Activated CD4-positive, alpha-beta T cell treated with anti-CD3 and anti-CD28 coated beads, Interleukin-2, amount 50 U/mL, for 24 hours (primary cell): ENCODE measurements at places on chromosomes 11 and 22.

DNA sequence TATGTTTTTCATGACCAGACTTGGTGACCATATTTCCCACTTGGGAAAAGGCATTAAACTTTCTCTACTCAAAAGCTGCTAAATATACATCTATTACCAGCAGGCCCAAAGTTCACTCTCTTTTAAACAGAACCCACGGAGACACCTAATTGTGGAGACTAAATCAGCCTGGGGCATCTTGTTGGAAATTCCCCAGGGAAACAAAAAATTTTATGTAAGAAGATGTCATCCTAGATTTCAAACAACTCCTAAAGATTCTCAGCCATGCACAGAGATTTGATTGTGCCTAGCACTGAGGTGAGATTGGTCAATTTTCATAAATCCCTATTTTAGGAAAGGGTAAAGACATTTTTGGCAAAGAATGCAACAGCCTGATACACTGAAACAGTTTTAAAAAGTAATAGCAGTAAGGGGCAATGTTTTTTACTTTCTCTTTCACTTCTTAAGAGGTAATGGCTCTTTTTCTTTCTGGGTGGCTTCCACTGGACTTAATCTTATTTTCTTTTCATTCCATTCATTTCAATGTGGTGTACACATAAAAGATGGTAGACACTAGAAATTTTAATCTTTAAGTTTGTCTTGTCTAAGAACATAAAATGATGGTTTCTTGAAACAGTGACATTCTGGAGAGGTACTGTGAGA lies 9.6 kb downstream of the OR52N2 start:
- no peak for DNase-seq

DNA sequence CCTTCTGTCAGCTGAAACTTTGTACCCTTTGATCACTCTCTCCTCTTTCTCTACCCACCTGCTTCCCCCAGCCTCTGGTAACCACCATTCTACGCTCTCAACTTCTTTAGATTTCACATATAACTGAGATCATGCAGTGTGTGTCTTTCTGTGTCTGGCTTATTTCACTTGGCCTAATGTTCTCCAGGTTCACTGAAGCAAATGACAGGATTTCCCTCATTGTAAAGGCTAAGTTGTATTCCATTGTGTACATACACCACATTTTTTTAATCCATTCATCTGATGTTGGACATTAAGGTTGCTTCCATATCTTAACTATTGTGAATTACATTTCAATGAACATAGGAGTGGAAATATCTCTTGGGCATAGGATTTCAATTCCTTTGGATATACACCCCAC lies 207.6 kb downstream of the MIAT start:
- DNase-seq, result no peak

GRCh38 chr11:30346068-30346688 lies 23.3 kb downstream of the ARL14EP start:
- no peak for DNase-seq

DNA sequence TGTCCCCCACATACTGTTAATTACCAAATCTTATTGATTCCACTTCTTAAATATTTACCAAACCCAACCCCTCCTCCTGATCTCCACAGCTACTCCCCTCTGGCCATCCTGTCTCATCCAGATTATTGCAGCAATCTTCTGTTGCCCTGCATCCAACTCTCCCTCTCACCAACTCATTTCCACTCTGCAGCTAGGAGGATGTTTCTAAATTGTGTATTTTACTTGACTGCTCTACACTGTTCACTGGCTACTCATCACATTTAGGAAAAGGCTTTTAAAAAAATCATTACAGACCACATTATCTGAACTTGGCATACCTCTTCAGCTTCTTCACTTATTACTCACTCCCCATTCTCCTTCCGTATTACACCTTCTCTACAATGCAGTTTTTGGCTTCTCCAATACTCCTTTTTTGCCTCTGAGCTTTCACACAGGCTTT lies 117.9 kb downstream of the ATG16L2 start:
- no peak for DNase-seq

DNA sequence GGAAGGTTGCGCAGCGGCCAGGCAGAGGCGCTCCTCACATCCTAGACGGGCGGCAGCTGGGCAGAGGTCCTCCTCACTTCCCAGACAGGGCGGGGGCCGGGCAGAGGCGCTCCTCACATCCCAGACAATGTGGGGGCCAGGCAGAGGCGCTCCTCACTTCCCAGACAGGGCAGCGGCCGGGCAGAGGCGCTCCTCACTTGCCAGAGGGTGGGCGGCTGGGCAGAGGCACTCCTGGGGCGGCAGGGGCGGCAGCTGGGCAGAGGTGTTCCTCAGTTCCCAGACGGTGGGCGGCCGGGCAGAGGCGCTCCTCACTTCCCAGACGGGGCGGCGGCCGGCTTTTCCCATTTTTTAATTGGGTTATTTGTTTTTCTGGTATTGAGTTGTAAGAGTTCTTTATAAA lies 20.2 kb upstream of the PTS start:
- DNase-seq, result no peak

DNA sequence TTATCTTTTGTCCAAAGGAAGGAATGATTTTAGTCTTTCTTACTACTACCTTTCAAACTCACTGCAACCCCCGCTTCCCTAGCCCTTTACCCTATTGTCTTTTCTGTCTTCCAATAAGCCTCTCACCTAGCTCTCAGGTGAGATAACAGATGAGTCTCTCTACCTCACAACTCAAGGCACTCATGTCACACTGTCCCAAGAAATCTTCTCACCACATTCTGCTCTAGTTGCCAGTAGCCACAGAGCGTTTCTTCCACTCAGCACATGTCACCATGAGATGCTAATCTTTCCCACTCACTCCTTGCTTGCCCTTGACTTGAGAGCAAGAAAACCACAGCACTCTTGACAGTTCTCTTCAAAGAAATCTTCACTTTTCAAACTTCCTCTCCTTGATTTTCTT lies 32.7 kb upstream of the TMEM41B start:
- DNase-seq, result no peak

DNA sequence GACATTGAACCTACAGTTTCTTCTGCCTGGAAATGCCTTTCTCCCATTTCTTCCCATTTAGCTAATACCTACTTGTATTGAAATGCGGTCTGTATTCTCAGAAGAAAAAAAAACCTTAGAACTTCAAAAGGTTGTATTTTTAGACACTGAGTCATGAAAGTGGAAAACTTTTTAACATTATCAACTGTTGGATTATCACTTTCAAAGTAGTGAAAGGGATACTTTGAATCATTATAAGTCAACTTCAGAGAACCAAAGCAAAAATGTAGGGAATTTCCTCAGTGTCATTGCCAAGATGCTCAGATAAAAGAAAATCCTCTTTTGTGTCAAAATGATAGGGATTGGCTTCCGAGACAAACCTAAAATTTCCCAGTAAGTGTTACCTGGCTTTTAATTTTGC lies 6.6 kb downstream of the HOATZ start:
- DNase-seq, result no peak

DNA sequence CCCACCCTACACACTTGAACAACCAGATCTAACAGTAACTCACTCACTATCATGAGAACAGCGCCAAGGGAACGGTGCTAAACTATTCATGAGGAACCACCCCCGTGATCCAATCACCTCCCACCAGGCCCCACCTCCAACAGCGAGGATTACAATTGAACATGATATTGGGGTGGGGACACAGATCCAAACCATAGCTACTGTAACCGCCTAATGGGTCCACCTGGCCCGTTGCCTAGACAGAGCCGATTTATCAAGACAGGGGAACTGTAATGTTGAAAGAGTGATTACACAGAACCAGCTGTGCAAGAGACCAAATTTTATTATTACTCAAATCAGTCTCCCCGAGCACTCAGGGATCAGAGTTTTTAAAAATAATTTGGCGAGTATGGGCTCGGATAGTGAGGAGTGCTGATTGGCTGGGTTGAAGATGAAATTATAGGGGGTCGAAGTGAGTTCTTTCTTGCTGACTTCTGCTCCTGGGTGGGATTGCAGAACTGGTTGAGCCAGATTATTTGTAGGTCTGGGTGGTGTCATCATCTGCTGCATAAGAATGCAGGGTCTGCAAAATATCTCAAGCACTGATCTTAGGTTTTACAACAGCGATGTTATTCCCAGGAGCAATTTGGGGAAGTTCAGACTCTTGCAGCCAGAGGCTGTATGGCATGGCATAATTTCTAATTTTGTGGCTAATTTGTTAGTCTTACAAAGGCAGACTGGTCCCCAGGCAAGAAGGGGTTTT lies 17.9 kb upstream of the ZC3H12C start:
- DNase-seq, result no peak

DNA sequence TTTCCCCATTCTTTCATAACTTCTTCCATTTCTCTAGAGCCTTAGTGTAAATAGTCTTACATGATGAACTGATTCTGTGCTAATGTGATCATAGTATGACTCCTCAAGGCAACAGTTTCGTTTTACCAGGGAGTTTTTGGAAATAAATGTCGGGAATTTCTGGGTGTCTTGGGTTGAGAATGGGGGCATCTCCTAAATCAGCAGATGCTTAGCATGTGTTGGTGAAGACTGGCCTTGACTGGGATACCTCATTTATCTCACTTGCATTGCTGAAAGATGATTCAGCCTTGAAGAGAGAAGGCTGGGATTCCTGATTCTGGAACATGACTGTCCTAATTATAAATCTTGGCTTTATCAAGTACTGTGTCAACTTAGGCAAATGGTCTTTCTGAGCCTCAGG lies 115.7 kb upstream of the C11orf87 start:
- DNase-seq, result no peak

GRCh38 chr11:63080682-63081081 lies 63.3 kb downstream of the SLC22A24 start:
- no peak for DNase-seq

GRCh38 chr11:128069665-128070064 lies 517.7 kb downstream of the ETS1 start:
- no peak for DNase-seq

DNA sequence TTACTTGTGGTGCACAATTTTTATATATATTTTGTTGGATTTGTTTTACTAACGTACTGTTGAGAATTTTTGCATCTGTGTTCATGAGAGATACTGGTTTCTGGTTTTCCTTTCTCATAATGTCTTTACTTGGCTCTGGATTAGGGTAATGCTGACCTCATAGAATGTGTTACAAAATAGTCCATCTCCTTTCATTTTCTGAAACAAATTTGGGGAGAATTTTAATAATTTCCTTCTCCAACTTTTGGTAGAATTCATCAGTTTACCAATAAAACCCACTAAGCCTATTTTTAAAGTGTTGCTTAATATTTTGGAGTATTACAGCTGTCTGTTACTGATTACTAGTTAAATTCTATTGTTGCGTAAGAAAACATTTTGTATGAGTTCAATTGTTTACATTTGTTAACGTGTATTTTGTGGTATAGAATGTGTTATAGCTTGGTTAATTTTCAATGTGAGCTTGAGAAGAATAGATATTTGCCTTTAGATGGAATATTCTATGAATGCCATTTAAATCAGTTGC lies 11.5 kb downstream of the TRIM22 start:
- no peak for DNase-seq

DNA sequence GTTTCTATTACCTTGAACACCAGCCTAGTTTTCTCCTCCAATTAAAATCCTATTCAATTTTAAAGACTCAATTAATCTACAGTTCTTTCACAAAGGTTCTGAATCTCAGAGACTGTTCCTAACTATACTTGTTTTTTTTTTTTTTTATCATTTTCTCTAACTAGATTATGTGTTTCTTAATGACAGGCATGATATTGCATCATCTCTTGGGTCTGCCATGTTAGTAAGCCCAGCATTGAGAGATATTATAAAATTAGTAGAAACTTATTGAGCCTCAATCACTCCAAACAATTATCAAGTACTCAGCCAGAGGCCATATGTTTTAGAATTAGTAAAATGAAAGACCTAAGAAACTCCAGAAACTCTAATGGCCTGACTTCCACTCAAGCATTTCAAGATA lies 28.1 kb upstream of the SLC5A12 start:
- DNase-seq, result no peak

GRCh38 chr22:24925586-24926427 lies 20.7 kb downstream of the LHFPL7 start:
- no peak for DNase-seq

- DNase-seq, result no peak
These were observed 34.3 kb downstream of the INSC start for GRCh38 chr11:15149050-15149449.

DNA sequence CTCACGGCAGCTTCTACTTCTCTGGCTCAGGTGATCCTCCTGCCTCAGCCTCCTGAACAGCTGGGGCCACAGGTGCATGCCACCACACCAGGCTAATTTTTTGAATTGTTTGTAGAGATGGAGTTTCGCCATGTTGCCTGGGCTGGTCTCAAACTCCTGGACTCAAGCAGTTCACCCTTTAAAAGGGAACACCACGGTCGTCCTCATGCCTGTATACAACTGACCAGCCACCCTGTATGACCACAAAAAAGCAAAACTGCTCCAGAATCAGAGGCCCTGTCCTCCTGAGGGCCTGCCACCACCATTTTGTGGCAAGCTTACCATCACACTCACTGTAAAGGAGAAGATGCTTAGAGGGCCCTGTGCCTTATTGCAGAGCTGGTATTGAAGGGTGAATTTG lies 2.2 kb downstream of the GLB1L3 start:
- no peak for DNase-seq

- no peak for DNase-seq
These were observed 71.5 kb upstream of the TTC12 start for GRCh38 chr11:113242767-113243397.

- no peak for DNase-seq
These were observed 6.9 kb upstream of the CYP2R1 start for GRCh38 chr11:14898906-14899305.

- no peak for DNase-seq
These were observed 1025.1 kb downstream of the BRD1 start for GRCh38 chr22:48802576-48802975.

GRCh38 chr22:39478441-39478850 lies 21.6 kb downstream of the MGAT3 start:
- no peak for DNase-seq

DNA sequence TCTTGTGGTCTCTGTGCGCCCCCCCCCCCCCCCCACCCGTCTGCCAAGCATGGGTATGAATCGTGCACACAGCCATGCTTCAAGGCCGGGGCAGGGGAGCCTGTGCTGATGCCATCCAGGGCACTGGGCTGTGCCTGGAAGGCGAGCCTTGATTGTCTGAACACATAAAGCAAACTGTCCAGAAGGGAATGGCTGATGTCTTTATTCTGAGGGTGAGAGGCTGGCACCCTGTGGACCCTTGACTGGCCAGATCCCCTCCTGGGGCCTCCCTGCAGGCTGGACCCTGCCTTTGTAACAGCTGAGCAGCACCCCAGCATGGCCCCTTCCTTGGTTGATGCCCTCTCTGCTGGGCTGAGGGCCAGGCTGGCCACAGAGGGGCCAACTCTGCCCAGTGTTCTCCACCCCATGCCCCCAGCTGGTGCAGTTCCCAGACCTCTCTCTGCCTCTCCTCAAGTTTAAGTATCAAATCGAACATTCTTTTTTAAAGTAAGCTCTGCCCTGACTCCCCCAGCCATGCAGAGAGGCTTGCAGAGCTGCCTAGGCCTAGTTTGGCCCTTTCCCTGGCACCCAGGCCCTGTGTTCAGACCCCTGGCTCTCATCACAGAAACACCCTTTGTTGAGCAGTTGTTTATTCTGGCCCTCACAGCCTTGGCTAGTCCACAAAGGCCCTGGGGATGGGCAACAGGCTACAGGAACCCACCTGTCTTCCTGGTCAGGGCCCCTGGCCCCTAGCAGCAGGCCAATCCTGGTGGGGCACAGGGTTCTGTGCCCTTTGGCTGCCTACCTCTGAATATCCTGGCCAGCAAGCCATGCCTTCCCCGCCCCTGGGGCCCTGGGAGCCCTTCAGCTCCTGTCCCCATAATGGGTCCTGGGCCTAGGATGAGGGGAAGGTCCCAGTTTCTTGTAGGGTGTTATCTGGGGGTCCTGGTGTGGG lies 3.9 kb upstream of the RANBP1 start:
- no peak for DNase-seq

GRCh38 chr11:61473370-61474012 lies 35.1 kb upstream of the LRRC10B start:
- DNase-seq, result no peak
